CD4-positive, alpha-beta T cell treated with Interferon alpha-2 for 1 hour (primary cell): ENCODE measurements at places on chromosomes 16 and 17.

DNA sequence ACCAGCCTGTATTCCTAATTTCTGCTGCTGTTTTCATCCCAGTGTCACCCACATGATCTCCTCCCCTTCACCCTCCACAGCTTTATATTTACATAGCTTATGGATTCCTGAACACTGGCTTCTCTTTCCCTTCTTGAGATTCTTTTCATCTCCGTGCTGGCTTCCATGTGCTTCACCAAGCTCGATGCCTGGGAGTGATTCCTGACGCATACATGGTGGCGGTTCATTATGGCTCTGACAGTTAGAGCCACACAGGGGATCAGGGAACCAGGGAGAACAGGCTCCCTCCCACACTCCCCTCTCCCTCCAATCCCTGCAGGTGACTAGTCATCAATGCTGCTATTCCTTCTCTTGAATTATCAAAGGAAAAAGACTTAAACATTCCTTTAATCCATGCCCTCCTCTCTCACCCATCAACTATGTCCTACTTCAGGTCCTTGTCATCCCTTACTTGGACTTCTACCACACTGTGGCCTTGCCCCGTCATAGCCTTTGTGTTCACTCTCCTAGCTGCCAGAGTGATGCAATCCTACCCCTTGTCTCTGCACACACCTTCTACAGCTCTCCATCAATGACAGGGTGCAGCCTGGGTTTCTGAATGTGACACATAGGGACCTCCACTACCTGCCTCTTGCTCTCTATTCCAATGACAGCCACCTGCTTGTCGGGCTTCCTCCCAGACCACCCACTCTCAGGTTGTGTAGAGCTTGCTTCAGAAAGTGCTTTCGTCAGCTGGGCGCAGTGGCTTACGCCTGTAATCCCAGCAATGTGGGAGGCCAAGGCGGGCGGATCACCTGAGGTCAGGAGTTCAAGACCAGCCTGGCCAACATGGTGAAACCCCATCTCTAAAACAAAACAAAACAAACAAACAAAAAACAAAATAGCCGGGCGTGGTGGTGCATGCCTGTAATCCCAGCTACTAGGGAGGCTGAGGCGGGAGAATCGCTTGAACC, 43.6 kb downstream of the MYH13 start:
- DNase-seq, result no peak

GRCh38 chr16:77553130-77553529, 118.3 kb upstream of the ADAMTS18 start:
- no peak for DNase-seq

GRCh38 chr17:76089680-76090516, 10.9 kb downstream of the ZACN start:
- DNase-seq, result no peak

DNA sequence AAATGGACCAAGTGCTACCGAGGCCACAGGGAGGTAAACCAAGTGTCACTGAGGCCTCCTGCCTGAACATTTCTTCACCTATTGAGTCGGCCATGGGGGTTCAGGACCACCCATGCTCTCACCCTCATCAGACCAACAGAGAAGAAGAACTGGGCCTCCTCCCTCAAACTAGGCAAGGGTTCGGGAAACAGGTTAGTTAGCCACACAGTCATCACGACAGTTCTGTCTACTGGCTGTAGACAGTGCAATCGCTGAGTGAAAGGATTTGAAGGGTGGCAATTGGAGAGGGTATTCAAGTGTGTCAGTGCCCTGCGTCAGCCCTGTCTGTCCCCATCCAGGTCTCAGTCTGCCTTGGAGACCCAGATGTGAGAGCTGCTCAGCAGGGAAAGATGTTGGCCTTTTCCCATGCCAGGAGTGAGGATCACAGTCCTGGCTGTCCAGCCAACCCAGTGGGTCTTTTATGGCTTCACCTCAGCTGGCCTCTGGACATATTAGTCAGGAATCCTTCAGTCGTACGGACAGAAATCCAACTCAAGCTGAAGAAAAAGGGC, 19.9 kb downstream of the TBX2 start:
- DNase-seq, result no peak

- no peak for DNase-seq
These were observed 28.4 kb downstream of the PLXDC1 start for GRCh38 chr17:39122991-39123390.

DNA sequence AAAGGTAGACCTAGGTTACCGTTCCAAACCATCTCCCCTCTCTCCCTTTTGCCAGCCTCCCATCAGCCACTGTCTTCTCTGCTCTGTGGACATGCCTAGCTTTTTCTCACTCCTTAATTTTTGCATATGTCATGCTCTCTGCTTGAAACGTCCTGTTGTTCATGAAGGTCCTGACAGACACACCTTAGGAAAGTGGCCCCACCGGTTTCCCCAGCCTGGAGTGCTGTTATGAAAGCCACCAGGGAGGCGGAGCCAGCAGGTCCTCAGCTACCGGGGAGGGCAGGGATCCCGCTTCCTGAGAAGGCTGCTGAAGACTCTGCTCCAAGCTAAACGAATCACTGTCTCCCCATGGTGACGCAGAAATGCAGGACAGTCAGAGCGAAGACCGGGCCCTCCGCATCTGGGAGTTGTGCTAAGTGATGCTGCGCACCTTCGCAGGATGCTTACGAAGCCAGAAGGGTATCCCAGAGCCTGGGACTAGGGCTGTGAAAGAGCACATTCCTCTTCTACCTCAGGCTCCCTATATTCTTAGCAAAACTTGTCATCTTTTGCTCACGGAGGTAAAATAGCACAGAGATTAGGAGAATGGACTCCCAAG, 2.3 kb upstream of the SLC16A11 start:
- peak; percentile 51 for DNase-seq

- DNase-seq, result peak; percentile 58
These were observed 46.7 kb downstream of the C17orf67 start for GRCh38 chr17:56786989-56787482.

- DNase-seq, result peak; percentile 49
These were observed 61.6 kb downstream of the TNRC6C start for GRCh38 chr17:78019976-78020716.

DNA sequence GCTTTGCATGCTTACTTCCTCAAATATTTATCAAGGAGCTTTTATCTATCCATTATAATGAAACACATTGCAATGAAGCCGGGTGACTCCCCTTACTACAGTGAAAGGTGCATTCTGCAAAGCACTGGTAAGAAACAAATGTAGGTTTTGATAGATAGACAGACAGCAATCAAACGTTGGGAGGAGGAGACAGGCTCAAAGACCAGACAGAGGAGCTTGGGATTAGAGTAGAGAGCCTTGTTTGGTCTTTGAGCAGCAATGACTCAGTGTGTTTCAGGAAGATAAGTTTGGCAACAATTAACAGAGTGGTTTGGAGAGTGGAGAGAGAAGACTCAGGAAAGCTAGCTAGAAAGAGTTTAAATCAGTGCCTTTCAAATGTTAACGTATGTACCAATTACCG, 68.8 kb downstream of the ZNF18 start:
- no peak for DNase-seq

DNA sequence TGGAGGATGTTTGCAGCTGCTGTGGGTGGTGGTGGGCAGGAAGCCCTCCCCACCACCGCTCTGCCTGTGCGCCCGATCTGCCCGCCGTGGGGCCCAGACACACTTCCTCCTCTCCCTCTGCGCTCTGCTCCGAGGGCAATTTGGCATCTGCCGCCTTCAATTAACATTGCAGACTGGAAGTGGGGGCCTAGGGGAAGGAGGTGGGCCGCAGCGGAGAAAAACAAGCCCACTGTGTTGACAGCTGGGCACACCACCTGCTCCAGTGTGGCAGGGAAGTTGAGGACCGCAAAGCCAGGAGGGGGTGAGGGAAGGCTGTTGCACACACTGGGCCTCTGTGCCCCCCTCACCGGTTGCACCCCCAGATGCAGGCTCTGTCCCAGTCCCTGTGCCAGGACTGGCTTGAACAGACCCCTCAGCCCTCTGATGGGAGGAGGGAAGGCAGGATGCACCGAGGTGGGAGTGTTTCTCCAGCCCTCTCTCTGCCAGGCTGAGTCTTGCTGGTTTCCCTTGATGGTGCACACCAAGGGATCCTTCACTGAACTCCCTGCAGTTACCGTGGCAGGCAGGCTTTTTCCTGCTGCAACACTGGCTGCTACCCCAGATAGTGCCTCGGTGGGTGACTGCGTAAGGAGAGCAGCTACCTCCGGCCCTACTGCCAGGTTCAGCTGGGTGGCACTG, 72.8 kb upstream of the MED9 start:
- DNase-seq, result peak; percentile 41

DNA sequence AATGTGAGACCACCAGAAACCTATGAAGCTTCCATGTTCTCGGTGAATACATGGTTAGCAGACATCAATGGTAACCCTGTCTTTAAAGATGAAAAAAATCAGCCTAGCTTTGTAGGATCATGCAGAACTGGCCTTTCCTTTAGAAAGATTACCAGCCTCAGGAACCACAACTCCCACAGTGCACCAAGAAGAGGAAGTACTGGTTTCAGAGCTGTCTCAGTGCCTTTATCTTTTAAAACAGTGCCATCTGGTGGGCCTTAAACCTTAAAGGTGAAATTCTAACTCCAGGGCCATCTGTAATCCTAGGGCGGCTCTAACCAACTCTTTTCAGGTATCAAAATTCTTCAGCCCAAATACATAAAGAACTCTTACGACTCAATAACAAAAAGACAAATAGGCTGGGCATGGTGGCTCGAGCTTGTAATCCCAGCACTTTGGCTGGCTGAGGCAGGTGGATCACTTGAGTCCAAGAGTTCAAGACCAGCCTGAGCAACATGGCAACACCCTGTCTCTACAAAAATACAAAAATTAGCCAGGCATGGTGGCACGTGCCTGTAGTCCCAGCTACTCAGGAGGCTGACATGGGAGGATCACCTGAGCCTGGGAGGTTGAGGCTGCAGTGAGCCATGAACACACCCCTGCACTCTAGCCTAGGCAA, 5.4 kb downstream of the ATPAF2 start:
- DNase-seq, result peak; percentile 85

GRCh38 chr17:75913537-75914210, 9.0 kb upstream of the MRPL38 start:
- DNase-seq, result no peak

DNA sequence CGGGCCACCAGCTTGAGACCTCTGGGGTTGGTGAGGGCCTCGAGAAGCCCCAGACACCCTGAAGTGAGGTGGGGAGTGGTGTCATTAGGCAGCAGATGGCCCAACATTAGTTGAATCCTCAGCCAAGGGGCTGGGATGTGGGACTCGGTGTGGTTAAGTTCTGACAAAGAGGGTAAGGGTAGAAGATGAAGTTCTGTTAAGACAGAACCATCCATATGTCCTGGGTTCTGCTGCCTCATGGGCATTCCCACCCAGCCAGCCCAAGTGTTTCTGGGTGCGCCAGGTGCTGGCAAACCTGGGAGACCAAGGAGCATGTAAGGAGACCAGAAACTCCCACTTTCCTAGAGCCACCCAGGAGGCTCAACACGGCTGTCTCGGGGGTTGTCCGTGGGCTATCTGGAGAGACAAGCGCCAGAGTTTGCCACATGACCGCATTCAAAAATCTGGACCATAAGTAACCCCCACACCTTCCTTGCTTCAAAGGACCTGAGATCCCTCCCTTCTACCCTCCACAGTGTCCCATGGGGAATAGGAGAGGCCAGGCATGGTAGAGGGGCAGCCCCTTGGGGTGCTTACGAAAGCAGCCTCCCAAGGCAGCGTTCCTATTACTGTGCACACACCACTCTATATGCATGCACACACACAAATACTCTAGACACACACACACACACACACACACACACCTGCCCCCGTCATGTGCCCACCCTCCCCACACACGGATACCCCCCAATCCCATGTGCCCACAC, 128.7 kb downstream of the C16orf78 start:
- DNase-seq, result no peak

- no peak for DNase-seq
These were observed 17.8 kb upstream of the GGA2 start for GRCh38 chr16:23527961-23528643.

- no peak for DNase-seq
These were observed 21.5 kb downstream of the MBTD1 start for GRCh38 chr17:51238255-51238887.

DNA sequence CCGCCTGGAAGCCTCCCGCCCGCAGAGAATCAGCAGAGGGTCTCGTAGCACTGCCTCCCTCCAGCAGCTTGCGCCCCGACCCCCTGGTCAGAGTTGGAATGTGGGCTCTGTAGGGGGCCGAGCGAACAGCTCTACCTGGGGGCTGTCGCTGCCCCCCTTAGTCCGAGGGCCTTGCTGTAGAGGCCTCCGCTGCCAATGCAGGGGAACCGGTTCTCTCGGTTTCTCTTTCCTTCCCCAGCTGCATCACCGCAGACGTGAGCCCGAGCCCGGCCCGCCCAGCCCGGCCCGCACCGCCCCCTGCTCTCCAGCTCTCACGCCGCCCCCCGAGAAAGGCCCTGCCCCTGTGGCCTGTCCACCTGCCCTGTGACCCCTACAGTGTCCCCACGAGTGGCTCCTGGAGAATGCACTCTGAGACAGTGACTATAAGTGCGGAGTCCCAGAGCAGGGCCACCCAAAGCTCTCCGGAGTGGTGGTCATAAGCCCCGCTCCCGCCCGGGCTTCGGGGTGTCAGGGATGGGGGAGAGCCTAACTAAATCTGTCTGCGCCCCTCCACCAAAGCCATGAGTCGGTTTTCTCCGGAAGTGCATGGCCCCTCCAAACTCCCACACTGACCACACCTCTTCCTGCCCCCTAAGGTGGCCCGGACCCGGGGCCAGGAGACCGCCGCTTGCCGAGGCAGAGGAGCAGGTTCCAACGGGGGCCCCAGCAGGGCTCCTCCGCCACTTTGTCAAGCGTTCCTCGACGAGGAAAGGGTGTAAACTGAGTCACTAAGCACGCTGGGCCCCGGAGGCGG, 1.7 kb downstream of the ARHGAP27 start:
- peak; percentile 57 for DNase-seq

GRCh38 chr16:1258906-1259759, 3.3 kb downstream of the TPSD1 start:
- no peak for DNase-seq
